Stimulated activated naive CD8-positive, alpha-beta T cell treated with anti-CD3 and anti-CD28 coated beads, Interleukin-15, amount 100 ng/mL, for 72 hours (primary cell): ENCODE measurements at places on chromosomes 12 and 14.

- no peak for DNase-seq
Measured at GRCh38 chr12:51432921-51433320, 8.3 kb downstream of the SLC4A8 start.

- DNase-seq = no peak
Measured at GRCh38 chr14:96252323-96252998, 3.5 kb upstream of the BDKRB1 start.

GRCh38 chr14:45249856-45250575 is 3.0 kb downstream of the MIS18BP1 start:
- no peak for DNase-seq

DNA sequence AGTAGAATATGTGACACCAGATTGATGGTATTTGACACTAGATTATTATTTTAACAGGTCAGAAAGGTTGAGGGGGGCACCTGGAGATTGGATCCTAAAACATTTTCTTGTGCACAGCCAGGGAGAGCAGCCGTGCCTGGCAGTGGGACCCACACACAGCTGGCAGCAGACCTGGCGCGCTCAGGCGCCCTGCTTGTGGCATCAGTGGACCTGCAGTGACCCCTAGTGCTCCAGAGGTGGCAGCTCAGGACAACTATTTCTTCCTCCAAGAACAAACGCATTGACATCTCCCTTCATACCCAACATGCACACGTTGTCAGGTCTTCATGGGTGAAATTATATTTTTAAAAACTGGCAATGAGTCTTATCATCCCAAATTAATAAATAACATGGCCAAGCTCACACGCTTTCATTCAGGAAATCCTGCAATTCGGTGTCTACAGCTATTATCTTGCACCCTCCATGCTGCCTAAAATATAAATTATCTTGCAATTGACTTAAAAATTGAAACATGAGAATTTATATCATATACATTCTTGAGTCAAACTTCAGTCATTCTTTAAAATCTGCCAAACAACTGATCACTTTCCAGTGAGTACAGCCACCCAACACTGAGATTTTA is 7.7 kb upstream of the TMEM132D start:
- peak; percentile 19 for DNase-seq

GRCh38 chr12:402029-402389 is 565 bp downstream of the CCDC77 start:
- no peak for DNase-seq

GRCh38 chr12:120115066-120115465 is 1.5 kb downstream of the RAB35 start:
- no peak for DNase-seq

- DNase-seq = no peak
Measured at GRCh38 chr12:69388371-69388770, 28.8 kb downstream of the YEATS4 start.

DNA sequence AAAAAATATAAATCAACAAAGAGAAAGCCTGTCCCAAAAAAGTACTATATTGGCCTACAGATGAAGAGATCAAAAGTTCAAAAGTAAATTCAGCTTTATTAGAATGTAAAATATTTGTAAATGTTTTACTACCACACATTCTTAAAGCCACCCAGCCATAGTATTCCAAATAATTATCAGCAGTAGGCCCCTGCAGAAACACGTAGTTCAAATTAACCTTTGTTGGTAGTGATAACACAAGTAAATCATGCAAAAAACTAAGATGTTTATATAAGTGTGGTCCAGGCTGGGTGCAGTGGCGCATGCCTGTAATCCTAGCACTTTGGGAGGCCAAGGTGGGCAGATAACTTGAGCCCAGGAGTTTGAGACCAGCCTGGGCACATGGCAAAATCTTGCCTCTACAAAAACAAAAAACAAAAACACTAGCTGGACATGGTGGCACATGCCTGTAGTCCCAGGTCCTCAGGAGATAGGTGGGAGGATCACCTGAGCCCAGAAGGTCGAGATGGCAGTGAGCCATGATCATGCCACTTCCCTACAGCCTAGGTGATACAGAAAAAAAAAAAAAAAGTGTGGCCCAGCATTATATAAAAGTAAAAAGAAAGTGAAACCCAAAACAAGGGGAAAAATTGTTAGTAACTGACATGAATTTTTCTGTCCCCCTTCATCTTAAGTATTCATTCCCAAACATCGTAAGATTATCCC is 17.9 kb downstream of the SPTLC2 start:
- DNase-seq = no peak

GRCh38 chr12:80033448-80033847 is 65.9 kb upstream of the OTOGL start:
- no peak for DNase-seq

DNA sequence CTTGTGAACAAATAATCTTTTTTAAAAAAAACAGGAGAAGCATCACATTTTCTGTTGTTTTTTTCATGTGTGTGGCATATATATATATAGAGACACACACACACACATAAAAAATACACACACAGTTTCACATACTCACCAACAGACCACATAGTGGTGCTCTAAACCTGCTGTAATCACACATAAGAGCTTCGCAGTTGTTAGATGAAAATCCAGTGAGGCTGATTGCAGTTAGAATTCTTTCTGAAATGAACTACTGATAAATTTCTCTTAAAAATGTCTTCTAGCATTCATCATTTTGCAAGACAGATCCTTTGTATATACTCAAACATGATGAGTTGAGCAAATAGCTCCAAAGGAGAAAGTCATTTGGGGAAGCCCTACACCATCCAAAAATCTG is 434.3 kb upstream of the STXBP6 start:
- DNase-seq = no peak

- DNase-seq = no peak
Measured at GRCh38 chr14:82725213-82725612, 1191.6 kb upstream of the SEL1L start.

- no peak for DNase-seq
Measured at GRCh38 chr14:73751157-73751691, 37.0 kb upstream of the PNMA1 start.

DNA sequence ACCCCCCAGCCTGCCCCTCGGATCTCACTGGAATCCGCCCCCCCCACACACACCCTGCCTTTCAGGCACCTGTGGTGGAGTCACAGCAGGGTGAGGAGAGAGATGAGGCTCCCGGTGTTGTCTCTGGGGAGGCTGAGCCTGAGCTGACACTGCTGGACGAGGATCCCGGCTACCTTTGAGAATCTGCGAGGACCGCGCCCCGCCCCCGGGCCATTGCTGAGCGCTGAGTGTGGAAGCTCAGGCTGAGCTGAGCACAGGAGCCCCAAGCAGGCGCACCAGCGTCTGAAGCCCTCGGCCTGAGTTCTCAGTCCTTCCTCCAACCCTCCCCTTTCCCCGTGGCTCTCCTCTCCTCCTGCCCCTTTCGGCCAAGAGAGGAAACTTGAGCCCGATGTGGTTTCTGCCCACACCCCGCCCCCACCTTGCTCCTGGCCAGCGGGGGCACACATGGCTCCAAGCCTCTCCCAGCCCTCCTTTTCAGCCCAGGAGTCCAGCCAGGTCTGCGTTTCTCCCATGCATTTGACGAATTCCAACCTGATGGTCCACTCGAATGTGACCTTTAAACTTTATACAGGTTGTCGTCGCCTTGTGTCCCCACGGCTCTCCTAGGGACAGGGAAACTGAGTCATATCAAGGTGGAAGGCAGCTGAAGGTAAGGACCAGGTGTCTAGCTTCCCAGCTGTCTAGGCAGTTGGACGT is at the start of gene NFE2:
Gene NFE2, minus strand, starts transcription at position 284 of the 696 bp plus-strand sequence. CDS start 5,767 bp downstream, outside the sequence.
- DNase-seq = no peak

DNA sequence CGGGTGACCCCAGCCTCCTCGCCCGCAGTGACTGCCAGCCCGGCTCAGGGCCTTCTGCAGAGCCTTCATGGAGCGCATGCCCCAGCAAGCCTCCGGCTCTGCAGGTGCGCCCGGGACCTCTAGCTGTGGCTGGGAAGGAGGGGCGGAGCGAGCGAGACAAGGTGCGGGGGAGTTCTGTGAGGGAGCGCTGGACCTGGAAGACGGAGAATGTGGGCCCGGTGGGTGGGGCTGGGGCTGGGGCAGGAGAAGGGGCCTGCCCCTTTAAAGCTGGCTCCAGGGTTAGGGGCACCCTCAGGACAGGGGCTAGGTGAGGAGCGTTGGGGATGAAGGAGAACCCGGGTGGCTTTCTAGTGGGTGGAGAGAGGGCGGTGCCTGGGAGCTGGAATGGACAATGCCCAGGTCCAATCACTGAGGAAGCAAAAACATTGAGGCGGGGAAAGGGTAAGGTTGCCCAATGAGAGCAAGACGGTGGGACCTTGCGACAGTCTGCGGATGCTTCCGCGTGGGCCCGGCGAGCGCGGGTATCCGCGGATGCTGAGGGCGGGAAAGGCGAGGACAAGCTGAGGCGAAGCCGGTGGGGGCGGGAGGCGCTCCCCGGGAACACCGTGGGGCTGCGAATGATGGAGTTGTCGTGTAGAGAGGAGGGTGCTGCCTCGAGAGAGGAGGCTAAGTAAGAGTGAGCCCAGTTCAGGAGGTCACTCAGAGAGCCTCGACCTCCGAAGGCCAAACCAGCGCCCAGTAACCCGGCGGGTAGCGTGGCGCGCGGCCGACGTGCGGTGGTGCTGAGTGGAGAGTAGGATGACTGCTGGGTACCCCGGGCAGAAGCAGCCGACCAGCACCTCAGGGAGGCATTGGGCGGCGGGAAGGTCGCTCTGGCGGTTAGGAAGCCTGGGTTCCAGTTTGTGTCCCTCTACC is at the start of gene GLS2:
Gene GLS2, minus strand, starts transcription at position 121 of the 915 bp plus-strand sequence. Its CDS starts 43 bp downstream, at position 78.
- DNase-seq = peak; percentile 75

- DNase-seq = no peak
Measured at GRCh38 chr12:75850721-75851462, 180.7 kb downstream of the PHLDA1 start.

- DNase-seq = no peak
Measured at GRCh38 chr12:66709893-66710292, 31.0 kb upstream of the GRIP1 start.

GRCh38 chr12:127414636-127415035 is 852.3 kb upstream of the TMEM132C start:
- no peak for DNase-seq

DNA sequence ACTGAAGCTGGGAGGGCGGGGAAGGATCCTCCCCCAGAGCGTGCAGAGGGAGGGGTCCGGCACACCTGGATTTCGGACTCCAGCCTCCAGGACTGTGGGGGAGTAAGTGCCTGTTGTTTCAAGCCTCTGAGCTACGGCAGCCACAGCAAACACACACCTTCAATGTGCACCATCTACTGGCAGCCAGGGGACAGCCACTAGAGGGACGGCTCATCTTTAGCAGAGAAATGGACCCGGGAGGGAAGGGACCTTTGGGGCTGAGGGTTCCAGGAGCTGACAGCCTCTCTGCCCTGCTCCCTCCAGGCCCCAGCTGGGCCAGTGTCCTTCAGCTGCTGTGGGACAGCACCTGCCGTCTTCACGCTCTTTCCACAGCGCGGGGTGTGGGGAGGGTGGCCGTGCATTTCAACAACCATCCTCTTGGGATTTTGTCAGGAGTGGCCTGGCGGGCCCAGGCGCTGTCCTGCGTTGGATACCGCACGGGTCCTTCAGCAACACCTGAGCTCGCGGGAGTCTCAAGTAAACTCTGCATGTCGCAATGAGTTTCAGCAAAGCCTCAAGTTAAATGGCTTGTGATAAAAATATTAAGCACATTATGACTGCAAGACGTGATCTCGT is 209.2 kb upstream of the C14orf180 start:
- no peak for DNase-seq

DNA sequence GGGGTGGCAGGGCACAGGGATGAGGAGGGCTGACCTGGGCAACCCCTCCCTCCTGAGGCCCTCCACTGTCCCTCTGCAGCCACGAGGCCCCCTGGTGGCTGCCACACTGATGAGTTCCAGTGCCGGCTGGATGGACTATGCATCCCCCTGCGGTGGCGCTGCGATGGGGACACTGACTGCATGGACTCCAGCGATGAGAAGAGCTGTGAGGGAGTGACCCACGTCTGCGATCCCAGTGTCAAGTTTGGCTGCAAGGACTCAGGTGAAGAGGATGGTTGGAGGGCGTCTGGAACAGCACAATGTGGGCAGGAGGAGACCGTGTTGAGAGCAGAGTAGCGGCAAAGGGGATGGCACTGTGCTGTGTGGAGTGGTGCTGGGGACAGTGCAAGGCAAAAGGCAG is 25.7 kb upstream of the LRP1-AS start:
- no peak for DNase-seq

DNA sequence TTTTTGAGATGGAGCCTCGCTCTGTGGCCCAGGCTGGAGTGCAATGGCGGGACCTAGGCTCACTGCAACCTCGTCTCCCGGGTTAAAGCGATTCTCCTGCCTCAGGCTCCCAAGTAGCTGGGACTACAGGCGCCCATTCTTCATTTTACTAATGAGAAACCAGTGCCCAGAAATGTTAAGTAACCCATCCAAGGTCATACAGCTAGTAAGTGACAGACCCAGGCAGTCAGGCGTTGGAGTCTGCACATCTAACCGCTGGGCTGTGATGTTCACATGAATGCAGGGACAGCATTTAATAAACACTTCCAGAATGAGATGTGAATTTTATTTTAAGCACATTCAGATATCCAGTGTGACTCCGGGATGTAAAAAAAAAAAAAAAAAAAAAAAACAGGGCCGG is 1.3 kb upstream of the TRIP11 start:
- no peak for DNase-seq

DNA sequence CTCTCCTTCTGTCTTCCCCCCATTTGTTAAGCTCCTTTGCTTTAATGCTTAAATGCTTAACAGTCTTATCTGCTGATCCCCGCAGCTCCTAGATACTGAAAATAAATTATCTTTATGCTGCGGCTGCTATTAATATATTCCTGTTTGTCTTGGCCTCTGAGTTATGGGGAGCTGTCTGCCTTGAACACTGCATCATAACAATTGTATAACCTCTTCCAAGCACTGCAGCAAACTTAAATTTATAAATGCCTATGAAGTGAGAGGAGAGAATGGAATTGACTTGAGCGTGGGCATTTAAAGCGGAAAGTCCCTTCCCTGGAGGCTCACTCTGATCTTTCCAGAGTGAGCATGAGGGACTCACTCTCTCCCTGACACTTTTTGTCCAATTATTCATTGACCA is 23.1 kb upstream of the DCP1B start:
- no peak for DNase-seq

- no peak for DNase-seq
Measured at GRCh38 chr14:58213176-58213575, 13.2 kb downstream of the ACTR10 start.

- no peak for DNase-seq
Measured at GRCh38 chr14:51792809-51793208, 67.6 kb upstream of the GNG2 start.

- no peak for DNase-seq
Measured at GRCh38 chr12:130636370-130636769, 79.7 kb downstream of the RIMBP2 start.

- no peak for DNase-seq
Measured at GRCh38 chr14:102696856-102697495, 80.3 kb upstream of the TRAF3 start.

DNA sequence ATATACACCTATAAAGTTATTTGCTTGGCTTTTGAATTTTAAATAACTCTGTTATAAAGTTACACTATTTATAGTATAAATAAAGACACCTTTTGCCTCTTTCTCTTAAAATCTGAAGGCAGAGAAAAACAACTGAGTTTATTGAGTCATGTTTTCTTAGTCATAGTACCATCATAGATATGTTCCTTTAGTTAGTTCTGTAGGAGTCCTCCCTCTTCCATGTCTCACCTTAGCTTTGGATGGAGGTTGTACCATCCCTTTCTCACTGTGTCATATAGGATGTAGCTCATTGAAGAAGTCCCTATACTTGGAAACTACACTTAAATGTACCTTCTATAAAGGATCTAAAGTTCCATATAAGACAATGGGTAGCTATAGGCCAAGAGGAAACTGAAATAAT is 39.7 kb upstream of the TSPAN8 start:
- DNase-seq = no peak
